Stimulated activated CD8-positive, alpha-beta memory T cell treated with anti-CD3 and anti-CD28 coated beads, Interleukin-12 subunit alpha, Interleukin-12 subunit beta, amount 100 ng/mL, for 4 hours (primary cell): ENCODE measurements at places on chromosomes 1 and 21.

- no peak for DNase-seq
These were observed 188.3 kb upstream of the MAP1LC3C start for GRCh38 chr1:242187171-242187570.

- no peak for DNase-seq
These were observed 213.5 kb downstream of the SMYD3 start for GRCh38 chr1:246293366-246294121.

DNA sequence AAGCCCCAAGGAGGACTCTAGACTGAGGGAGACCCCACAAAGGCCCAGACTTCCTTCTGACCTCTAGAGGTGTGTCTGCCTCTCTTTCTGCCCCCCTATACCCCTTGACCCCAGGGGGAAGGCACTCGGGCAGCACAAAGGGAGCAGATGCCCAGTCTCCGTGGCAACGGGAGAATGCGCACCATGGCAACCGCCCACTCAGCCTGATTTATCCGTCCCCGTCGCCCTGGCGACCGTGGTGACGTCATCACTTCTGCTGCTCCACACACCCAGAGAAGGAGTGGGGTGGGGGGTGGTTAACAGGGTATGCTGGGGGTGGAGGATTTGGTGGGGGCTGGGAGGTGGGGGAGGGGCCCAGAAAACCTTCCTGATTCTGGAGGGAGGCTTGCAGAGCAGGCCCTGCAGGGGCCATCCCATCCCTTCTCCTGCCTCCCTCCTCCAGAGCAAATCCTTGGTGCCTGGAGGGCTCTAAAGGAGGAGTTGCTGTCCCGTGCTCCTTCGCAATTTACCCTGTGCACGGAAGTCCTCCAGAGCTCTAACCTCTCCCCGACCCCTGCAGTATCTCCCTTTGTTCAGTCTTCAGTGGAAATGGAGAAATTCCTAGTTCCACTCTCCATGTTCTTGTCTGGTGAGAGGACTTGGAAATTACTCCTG, 6.3 kb downstream of the CELF3 start:
- DNase-seq: no peak

DNA sequence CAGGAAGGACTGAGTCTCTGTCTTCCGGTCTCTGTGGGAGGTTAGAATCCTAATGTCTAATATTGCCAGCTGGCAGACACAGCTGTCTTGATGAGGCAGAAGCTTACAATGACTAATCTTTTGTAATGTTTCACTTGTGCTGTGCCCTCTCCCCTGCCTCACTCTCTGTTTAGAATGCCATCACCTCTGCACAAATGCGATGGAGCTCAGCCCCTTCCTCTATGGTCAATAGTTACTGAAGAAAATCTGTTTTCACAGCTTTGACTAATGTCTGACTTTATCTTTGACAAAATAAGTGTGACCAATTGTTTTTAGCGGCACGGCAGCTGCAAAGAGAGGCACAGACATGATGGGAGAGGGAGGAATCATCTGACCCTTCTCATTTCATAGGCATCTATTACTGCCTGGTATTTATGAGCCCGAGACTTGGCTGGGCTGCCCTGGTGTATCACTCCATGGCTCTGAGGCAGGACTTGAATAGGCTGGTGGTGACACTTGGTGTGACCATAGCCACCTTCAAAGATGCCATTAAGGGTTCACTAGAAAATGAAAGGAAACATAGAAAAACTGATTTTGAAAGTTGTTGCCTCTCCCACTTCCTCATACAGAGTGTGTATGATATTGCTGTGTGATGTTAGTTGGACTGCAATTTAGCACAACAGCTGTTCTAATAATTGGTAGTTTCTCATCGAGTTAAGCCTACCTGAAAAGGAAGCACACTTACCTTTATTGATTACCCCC, 163.2 kb upstream of the NBPF11 start:
- no peak for DNase-seq

DNA sequence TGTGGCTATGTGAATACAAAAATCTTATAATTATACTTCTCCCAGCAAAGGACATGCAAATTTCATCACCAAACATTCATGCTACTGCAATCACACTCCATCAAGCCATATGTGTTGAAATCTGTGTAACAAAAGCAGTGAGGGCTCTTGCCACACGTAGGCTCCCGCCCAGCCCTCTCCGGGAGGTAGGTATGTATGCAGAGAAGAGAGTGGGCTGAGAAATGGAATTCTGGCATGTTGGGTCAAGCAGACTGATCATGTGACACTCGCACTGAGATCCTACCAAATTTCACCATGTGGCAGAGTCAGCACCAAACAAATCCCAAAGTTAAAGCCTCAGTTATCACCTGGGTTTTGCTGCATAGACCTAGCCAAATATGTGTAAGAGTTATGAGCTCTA, 49.7 kb downstream of the APP start:
- DNase-seq: no peak

DNA sequence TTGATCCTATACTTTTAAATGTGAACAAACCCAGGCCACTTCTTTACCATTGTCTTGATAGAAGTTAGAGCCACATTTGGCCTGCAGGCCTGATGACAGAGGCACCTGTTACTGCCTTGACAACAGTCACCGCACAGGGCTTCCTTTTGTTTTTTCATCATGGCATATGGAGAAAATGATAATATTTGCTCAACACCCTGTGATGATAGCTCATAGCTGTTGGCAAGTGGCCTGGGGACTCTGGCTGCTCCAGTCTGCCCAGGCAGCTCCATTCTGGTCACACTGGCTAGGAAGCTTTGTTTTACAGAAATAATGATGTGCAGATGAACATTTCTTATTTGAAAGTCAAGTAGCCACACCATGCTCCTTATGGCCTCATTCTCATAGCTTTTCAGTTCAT, 89.6 kb upstream of the GPR88 start:
- no peak for DNase-seq

DNA sequence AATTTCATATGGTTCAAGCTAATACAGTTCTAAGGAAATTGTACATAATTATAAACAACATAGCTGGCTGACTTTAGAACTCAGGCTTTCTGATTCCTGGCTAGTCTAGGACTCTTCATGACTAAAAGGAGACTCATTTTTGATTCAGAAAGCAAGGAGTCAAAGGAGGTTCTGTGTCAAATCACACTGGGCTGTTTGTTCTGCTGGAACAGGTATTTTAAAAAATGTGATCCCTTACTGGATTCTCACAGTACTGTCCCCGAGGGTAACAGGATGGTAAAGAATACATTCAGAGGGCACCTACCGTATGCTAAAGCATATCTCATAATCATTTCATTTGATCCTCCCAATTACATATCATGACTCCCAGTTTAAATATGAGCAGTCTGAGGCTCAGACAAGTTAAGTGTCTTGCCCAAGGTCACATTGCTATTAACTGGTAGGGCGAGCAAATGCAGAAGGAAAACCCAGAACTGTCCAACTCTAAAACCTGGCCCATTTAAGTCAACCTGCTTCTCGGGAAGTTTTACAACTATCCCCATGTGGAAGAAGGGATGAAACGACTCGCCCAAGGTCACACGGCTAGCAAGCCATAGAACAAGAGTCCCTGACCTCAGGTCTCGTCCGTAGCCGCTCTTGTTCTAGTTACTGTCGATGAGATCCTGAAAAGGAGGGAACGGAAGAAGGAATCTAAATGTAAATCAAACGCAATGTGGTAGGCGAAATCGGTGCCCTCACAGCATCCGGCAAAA, 675 bp downstream of the MYSM1 start:
- DNase-seq: no peak

DNA sequence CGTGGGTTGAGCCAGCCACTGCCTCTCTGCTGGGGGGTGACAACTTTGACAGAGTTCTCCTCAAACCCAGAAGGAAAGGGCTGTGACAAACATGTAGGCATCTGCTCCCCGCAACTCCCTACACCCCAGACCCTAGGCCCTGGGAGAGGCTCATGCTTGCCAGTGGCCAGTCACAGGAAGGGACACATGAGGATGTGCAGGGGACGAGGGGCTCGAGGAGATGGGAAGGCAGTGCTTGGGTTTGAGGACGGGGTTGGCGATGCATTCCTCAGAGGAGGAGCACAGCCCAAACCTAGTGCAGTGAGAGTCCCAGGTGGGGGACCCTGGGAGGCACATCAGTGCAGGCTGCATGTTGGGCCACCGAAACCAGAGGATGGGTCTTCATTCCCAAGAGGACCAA, 62.1 kb downstream of the STUM start:
- no peak for DNase-seq

DNA sequence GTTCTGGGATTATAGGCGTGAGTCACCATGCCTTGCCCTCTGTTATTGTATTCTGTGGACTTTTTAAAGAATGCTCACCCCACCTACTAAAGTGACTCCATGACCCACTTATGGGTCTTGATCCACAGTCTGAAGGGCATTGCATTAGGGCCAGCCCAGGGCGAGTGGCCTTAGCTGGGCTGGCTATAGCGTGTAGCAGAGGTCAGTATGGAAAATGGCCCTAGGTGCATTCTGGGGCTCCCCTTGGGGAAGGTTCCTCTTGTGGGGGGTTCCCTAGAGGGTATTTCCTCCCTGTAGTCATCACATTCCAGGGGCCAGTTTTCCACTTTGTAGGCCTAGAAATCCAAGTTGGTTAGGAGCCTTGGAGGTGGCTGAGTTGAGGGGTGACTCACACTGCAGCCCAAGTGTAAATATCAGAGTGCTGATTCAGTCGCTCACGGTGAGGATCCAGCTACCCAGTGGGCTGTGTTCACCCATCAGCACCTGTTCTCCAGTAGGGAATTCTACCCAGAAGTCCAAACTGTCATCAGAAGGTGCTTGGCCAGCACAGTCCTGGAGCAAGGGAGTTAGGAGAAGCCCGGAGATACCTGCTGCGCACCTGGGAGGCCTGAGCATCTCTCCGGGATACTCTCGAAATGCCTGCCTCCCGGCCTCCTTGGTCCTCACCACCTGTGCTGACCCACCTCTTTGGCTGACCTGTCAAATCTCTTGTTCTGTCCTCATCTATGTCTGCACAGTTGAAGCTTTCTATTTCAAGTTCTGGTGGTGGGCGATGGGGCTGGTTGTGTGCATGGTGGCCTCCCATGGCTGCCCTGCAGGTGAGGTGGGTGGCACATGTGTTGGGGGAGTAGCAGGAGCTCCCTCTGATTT, 52.2 kb downstream of the NENF start:
- DNase-seq: no peak

DNA sequence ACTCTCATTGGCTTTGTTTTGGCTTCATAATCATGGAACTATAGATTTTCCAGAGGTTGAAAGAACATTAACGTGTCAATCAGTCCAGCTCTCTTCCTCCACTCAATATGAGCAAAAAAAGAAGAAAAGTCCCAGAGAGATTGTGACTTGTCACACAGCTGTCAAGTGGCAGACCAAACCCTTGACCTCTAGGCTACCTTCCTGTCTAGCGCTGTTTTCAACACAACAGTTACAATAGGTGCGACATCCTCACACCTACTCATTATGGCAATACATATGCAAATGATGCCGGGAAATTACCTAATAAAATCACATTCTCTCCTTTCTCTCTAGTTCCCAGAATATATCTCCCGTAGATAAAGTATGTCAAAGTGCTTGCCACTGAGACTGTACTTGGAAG, 1.1 kb downstream of the WARS2 start:
- DNase-seq: no peak

DNA sequence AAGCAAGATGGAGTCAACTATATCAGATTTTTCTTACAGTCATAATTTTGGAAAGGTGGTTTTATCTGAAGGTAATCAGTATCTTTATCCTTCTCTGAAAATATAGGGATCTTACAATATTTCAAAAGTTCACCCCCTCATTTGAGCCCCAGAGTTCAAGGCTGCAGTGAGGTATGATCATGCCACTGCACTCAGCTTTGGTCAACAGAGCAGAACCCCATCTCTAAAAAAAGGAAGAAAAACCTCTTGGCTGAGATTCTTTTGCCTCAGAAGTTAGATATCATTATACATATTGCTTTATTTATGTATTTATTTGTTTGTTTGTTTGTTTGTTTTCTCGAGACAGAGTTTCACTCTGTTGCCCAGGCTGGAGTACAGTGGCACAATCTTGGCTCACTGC, 11.5 kb upstream of the RBBP5 start:
- DNase-seq: no peak

GRCh38 chr1:214617843-214618242, 14.8 kb downstream of the CENPF start:
- DNase-seq: no peak

DNA sequence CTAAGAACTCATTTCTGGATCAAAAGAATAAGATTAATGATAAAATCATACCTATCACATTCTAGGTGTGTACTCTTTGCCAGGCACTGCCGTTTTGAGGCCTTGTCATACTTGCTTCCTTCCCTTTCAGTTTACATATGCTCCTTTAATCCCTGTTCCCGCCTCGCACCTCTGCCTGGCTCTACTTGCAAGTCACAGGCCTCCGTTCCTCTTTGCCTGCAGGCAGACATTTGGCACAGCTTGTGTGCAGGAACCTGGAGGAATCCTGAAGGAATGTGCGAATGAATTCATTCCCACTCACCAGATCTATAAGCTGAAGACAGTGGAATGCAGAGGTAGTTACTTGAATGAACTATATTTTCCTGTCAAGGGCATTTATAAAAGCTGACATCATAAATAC, 13.8 kb downstream of the WLS start:
- no peak for DNase-seq

DNA sequence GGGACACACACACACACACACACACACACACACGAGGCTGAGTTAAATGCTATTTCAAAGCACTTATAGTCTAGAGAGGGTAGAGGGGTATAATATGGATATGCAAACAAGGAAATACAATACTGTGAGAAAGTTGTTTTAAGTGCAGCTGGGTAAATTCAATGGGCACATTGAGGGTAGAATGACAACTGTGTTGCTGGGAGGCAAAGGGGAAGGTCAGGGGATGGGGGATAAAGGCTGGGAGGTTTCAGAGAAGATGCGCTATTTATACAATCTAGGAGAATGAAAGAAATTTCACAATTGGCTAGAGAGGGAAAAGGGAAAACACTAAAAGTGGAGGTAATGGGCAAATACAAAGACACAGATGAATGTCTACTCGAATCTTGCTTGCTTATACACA, 19.4 kb downstream of the EXTL2 start:
- DNase-seq: no peak

GRCh38 chr1:198275597-198275996, 118.8 kb downstream of the NEK7 start:
- DNase-seq: no peak

GRCh38 chr1:172283766-172284165, 136.7 kb upstream of the C1orf105 start:
- no peak for DNase-seq

DNA sequence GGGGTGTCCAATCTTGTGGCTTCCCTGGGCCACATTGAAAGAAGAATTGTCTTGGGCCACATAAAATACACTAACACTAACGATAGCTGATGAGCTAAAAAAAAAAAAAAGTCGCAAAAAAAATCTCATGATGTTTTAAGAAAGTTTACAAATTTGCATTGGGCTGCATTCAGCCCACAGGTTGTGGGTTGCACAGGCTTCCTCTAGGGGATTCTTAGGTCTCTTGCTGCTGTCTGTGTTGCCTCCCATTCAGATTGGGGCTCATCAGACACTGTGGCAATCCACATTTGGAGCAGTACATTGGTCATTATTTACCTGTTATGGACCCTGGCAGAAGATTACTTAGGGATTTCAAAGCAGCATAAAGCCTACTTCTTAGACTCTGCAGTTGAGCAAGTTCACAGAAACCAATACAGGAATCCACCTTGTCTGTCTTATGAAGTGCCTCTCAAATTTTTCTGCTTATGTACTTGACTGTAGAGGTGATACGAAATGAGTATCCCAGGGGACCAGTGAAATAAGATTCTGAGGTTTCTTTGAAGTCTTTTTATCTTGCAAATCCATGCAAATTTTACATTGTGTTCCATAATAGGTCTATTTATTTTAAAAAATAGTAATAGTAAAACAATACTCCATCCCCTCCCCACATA, 205.5 kb downstream of the RPS6KC1 start:
- no peak for DNase-seq

GRCh38 chr1:5620997-5621396, 371.2 kb downstream of the NPHP4 start:
- no peak for DNase-seq
